Colonic mucosa (tissue), 4 donors: ENCODE measurements at places on chromosomes 13 and 19.

DNA sequence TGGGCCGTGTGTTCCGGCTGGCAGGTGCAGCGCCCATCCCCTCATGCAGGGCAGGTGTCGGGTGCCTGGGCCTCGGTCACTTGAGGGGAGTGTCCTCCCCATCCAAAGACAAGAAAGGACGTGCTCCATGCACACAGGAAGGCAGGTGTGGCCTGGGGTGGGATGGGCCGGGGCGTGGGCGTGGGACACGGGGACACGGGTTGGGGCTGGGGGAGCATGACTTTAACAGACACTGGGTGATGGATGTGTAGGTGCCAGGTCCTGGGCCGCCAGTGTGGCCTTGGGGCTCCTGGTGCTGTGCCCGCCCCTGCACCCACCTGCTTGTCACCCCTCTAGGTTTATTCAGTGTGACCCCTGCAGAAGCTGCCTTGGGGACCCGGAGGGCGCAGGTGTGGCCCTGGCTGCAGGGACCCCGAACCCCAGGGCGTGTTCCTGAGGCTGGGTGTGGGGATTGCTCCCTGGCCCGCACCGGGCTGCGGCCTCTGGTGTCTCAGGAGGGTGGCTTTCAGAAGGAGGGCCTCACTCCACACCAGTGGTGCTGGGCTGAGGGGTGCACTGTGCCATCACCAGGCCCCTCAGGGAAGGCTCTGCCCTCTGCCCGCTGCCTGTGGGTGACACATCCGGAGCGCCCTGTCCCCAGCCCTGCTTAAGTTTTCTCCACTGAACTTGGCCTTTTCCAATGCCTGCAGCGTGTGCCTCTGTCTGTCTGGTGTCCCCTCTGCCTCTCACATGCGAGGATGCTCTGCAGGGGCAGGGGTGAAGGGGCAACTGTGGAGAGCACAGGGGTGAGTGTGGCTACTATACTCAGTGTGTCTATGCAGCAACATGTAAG is 5.2 kb downstream of the TMEM255B start:
- DNase-seq: no peak

DNA sequence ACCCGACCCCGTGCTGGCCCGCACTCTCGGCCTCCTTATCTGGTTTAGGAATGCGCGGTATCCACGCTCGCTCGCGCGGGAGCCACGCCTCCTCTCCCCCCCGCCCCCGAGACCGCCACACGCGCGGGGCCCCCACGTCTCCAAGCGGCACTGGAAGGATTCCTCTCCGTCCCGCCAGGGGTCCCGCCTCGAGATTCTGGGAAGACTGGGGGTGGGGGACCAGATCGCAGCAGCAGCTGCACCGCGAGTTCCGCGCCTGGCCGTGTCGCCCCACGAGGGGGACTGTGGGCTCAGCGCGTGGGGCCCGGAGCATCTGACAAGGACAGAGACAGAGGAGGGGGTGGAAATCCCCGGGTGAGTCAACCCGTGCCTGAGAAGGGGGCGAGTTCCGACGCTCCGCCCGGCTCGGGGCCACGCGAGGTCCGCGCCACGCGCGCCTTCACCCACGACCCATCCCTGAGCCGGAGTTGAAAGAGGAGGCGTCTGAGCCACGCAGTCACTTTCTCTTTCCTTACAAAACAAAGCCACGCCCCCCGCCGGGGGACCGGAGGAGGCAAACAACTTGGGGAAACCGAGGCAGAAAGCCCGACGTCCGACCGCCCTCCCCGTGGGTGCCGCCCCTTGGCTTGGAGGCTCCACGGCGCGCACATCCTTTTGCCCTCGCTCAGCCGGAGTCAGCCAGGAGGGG is 814 bp downstream of the S1PR2 start:
- peak; percentile 67 for DNase-seq

- DNase-seq: peak; percentile 58
These were observed 2.0 kb upstream of the INAFM1 start for GRCh38 chr19:47272448-47273312.

DNA sequence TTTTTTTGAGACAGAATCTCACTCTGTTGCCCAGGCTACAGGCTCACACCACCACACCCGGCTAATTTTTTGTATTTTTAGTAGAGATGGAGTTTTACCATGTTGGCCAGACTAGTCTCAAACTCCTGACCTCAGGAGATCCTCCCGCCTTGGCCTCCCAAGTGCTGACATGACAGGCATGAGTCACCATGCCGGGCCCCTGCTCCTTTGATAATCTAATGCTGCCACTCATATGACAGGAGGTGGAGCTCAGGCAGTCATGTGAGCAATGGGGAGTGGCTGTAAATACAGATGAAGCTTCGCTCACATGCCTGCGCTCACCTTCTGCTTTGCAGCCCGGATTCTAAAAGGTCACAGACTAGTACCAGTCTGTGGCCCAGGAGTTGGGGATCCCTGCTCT is 25.1 kb downstream of the ARHGEF18 start:
- DNase-seq: no peak

GRCh38 chr13:31101472-31102170 is 60.1 kb downstream of the HSPH1 start:
- DNase-seq: no peak

GRCh38 chr13:40344270-40345148 is 321.9 kb downstream of the FOXO1 start:
- no peak for DNase-seq

DNA sequence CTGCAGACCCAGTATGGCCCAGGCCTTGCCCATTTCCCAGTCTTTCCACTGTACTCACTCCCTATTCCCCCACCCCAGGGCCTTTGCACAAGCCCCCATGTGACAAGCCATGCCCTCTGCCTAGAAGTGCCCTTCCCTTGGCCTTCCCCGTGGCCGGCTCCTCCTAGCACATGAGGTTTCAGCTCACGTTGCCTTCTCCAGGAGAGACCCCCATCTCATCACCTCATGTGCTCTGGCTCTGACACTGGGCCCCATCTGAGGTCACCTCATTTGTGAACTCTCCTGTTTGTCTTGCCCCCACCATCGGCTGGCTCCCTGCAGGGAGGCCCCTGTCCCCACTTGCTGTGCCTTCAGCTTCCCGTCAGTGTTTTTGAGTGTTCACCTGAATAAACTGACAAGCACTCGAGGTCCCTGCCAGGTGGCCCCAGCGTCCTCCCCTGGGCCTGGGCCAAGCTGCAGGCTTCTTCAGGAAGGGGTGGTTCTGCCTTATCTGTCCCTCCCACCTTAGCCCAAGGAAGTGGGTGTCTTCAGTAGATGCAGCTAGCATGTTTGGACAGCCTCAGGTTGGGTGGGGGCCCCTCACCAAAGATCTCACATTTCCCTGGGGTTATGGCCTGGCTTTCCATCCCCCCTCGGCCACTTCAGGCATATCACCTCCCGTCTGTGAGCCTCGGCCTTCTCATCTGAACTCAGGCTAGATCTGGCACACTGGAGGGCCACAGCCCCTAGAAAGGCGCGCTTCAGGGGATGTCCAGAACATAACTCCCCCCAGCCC is 3.8 kb upstream of the SLC25A42 start:
- DNase-seq: no peak

DNA sequence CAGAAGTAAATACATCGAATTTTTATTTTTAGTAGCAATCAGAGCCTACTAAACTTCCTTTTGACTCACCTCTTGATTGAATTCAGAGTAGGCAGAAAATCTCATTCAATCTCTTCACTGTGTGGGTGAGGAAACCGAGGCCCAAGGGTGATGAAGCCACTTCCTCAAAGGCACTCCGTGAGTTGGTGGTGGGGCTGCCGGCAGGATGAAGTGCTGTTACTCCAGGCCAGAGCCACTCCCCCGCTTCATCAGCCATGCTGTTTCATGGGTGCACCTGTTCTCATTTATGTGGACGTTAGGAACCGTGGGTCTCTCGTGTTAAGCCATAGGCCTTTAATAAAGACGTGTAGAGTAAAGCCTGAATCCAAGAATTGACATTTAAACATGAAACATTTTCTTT is 13.2 kb downstream of the ING1 start:
- no peak for DNase-seq

- DNase-seq: no peak
These were observed 463.7 kb upstream of the NBEA start for GRCh38 chr13:34478376-34478775.

GRCh38 chr13:51552027-51552426 is 32.2 kb upstream of the WDFY2 start:
- DNase-seq: no peak

- DNase-seq: no peak
These were observed 22.2 kb downstream of the VSTM2B start for GRCh38 chr19:29547981-29548380.

GRCh38 chr13:80312967-80313366 is 28.0 kb downstream of the SPRY2 start:
- no peak for DNase-seq

DNA sequence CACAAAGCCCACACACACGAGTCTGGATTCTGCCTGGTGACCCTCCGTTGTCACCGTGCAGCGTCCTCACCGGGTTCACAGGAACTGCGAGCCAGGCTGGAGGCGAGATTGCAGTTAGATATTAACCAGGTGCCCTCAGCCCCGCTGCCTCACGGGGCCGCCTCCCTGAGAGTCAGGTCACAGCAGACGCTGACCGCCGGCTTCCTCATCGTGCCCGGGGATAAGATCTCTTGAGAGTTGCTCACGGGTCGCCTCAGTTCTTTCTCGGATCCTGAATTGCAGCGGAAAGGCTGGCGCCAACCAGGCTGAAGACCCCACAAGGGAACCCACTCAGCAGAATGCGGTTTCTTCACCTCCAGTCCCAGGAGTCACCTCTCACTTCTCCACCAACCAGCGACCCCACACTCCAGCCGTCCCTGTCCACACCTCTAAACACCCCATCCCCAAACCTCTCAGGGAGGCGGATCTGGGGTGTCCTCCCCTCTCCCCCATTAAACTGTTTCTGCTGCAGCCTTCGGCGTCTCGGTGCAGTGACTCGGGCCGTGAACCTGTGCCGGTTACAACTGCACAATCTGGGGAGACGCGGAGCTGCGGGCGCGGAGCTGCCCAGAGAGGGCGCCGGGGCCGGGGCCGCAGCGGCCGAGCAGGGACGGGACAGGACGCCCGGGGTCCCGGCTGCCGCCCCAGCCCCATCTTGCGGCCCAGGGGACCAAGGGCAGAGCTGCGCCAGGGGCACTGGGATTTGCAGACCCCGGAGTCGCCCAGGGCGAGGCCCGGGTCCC is 591 bp downstream of the ZNF823 start:
- peak; percentile 89 for DNase-seq
